NCI-H460 (cell line): ENCODE measurements at places on chromosomes 2 and 18.

- no peak for DNase-seq
Observed at GRCh38 chr2:26080356-26080755, 46.5 kb downstream of the RAB10 start.

- DNase-seq = no peak
Observed at GRCh38 chr2:216344206-216344949, 27.9 kb downstream of the MARCHF4 start.

GRCh38 chr2:62654876-62655359, 50.6 kb upstream of the EHBP1 start:
- DNase-seq = no peak

- DNase-seq = no peak
Observed at GRCh38 chr2:150207979-150208378, 279.5 kb downstream of the RND3 start.

DNA sequence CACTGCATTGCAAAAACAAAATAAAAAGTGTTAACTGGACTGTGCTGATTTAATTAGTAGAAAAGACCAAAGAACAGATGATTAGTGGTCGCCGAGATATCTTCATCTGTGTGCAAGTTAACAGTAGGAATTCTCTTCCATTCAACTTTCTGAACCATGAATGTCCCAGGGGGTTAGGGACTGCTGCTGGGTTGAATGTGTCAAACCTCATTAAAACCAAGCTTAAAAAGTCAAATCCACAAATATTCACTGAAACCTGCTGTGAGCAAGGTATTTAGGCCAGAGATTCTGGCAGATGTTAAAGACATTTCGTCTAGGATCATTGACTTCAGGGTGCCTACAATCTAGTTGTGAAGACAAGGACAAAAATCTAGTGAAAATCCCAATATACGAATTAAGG, 58.7 kb downstream of the STPG4 start:
- no peak for DNase-seq

GRCh38 chr2:239279508-239280295, 121.1 kb downstream of the HDAC4 start:
- DNase-seq = no peak

- no peak for DNase-seq
Observed at GRCh38 chr2:38682008-38682575, 16.2 kb downstream of the GALM start.

DNA sequence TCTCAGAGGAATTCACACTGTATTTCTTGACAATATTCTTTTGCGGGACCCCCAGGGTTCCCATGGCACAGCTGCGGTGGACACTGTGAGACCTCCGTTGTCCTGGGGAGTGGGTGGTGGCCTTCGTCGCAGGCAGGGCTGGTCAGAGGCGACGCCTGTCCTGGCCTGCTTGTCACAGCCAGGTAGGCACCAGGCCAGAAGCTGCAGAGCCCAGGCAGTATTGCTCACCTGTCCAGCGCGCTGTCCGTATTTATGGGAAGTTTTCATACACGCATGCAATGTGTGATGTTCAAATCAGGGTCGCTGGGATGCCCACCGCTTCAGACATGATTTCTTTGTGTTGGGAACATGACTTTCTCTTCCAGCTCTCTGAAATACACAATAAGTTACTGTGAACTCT, 126.6 kb downstream of the RTP5 start:
- DNase-seq = no peak

DNA sequence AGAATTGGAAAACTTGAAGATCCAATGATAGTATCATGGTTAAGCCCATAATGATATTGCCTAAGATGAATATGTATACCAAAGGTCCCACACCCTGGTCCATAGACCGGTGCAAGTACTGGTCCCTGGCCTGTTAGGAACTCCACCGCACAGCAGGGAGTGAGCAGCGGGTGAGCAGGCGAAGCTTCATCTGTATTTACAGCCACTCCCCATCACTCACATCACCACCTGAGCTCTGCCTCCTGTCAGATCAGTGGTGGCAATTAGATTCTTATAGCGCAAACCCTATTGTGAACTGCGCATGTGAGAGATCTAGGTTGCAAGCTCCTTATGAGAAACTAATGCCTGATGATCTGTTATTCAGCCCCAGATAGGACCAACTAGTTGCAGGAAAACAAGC, 402.4 kb downstream of the EPHA4 start:
- DNase-seq = no peak
